ENCODE measurements at places on chromosomes 2 and 18. TPM values are rescaled to one million over a fixed set of nuclear protein-coding genes. Genes with fewer than 3 reads are reported as not detected.
A peak's percentile ranks its signal among the peaks of the same experiment; 100 is the strongest.

GRCh38 chr2:102664471-102664909, 45.1 kb downstream of the SLC9A2 start:
- no peak for DNase-seq

- DNase-seq, result no peak
These were observed 276.9 kb downstream of the PTPRM start for GRCh38 chr18:7844017-7844416.

DNA sequence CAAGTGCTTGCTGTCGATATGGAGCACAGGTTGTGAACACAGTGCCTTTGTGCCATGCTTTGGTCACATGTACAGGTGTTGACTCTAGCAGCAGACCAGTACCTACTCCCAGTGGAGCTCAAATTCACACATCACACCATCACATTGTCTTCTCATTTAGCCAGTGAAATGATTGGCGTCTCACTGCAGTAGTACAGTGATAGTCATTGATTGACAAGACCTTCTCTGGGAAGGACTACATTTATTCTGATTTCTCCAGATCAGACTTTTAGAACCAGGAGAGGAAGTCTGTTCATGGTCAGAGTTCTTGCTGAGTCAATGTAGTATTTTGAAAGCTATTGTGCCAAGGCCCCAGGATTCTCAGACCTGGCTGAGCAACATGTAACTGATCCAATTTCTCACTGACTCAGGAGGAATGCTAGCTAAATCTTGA, 75.2 kb downstream of the FMNL2 start:
- DNase-seq, result no peak

- peak; percentile 92 for DNase-seq
These were observed 134.8 kb upstream of the THUMPD2 start for GRCh38 chr2:39913648-39914461.

- DNase-seq, result peak; percentile 38
These were observed 214.4 kb upstream of the EPAS1 start for GRCh38 chr2:46082531-46083485.

DNA sequence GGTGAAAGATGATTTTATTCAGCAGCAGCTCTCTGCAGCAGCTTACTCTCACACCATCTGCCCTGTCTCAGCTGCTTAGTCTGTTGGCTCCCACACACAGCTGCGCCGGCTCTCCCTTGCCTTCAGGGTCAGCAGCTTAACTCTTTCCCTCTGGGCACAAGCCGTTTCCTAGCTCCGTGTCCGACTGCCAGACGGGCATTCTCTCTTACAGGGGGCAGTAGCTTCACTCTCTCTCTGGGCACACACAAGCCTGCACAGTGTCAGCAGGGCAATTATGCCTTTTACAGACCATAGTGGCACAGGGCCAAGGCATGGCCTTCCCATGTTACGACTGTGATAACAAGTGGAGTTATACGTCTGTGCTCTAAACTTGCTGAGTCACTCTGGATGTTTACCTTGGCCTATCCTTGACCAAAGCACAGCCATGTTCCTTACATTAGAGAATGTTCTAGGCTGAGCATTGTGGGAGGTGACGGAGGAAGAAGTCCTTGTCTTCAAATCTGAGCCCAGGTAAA, 31.7 kb downstream of the PCARE start:
- DNase-seq, result peak; percentile 83

DNA sequence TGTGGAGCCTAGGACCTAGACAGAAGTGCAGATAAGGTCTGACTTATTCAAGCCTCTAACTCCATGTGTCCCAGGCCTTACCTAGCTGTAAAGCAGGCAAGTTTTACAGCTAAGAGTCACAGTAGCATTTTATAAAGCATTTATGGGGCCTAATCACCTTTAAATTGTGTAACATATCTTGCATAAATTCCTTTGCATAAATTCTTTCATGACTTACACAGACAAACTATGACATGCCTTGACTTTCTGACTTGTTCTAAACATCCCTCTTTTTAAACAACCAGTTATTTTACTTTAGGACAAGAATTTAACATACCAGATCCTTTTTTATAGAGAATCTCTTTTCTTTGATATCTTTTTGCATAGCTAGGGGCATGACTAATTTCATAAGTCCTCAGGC, 1257.8 kb upstream of the NRXN1 start:
- DNase-seq, result no peak

TXNDC2 gene
- 0.04 TPM for total RNA-seq

COBLL1 gene
- total RNA-seq, result 7.0 TPM

CRYGC gene
- not detected for total RNA-seq

GALR1 gene
- under 0.01 TPM for total RNA-seq

Data from muscle of leg (tissue), 16 donors.